H7 (cell line): ENCODE measurements at places on chromosomes 6 and 20.

DNA sequence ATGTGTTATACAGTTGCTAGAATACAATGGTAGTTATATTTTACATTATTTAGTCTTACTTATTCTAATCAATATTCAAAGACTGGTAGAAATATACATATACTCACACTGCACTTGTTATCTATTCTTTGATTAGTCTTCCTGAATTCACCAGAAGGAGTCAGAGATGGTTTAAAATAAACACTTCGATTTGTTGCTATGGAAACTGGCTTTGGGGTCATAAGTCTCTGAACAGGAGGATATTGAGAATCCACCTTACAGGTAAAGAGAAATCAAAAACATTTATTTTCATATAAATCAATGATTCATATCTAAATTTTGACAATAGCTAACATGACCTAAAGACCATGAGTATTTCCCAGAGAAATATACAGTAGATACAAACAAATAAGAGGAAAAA is 41.6 kb downstream of the NUP153 start:
- DNase-seq: no peak

GRCh38 chr6:113776998-113777397 is 80.1 kb upstream of the MARCKS start:
- peak; percentile 28 for DNase-seq

DNA sequence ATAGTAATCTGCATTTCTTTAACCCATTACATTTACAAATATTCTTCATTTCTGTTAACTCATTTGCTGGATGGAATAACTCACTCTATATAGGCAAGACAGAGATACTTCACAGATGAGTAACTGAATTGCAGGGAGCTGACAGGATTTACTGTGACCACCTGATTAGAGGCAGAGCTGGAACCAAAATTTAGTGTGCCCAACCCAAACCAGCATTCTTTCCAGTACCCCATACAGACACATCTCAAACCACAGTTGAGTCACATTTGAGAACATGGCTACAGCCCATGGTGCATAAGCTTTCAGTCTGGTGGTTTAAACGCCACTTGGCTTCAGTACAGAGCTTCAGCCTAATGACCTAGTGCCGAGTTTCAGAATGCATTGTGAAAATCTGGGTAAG is 138.4 kb upstream of the TENT5A start:
- DNase-seq: no peak

DNA sequence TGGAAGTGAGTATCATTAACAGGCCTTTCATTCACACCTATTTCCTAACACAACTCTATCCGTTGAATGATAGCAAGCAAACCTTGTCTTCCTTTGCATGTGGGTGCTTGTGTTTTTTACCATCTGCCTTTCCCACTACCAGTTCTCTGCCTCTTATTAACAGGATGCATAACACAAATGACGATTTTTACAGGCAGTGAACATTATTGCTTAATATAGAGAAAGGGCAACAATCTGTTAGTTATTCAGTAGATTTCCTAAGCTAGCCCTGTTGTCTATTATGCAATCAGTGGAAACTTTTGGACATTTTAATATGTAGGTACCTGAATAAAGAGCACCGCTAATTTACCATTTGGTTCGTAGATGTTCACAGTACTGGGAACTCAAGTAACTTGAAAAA is 348.8 kb upstream of the PLCB4 start:
- no peak for DNase-seq

DNA sequence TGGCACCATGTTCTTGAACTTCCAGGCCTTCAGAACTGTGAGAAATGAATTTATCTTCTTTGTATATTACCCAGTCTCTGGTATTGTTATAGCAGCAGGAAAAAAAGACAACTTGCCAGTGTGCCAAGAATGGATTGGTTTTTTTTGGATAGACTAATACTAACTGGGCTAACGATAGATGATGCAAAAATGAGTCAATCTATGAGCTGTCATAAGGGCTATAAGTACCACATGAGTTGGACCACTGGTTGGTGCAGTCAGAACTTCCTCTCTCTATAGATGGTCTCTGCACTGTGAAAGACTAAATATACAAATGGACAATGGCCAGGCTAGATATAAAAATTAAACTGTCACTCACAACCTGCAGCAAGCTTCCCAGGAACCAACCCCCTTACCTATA is 87.6 kb upstream of the COL21A1 start:
- DNase-seq: no peak

- DNase-seq: no peak
These were observed 295.1 kb upstream of the ZNF337 start for GRCh38 chr20:25991756-25992130.

DNA sequence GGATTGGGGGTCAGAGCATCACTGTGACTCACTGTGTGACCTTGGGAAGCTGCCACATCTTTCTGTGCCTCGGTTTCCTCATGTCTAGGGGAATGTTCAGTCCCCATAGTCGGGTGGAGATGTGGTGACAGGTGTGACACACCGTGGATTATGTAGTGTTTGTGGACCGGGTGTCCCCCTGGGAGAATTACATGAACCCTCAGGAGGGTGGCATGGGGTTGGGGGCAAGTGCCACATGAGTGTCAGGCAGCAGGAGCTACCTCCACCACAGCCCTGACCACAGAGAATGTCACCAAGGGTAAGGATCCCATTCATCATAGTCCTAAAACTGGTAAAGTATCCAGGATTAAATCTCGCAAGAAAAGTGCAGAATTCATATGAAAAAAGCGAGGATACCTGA is 23.2 kb downstream of the SUN5 start:
- no peak for DNase-seq

DNA sequence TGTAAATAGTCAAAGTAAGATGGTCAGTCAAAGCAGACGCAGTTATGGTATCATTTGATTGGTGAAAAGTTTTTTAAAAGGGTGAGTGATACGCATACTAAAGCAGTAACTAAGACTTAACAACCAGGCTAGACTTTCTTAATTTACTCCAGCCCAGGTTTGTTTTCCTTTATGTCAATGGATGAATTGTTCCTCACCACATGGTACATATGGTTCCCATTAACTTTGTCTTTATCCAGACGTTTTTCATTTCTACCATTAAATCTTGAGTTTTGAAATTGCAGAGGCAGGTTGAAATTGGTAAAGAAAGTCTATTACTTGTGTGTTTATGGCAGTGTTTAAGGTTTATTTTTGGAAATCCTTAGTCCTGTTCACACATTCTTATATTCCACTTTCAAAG is 98.5 kb upstream of the SCGN start:
- DNase-seq: no peak

- no peak for DNase-seq
These were observed 48.5 kb upstream of the CCDC167 start for GRCh38 chr6:37548067-37548674.

DNA sequence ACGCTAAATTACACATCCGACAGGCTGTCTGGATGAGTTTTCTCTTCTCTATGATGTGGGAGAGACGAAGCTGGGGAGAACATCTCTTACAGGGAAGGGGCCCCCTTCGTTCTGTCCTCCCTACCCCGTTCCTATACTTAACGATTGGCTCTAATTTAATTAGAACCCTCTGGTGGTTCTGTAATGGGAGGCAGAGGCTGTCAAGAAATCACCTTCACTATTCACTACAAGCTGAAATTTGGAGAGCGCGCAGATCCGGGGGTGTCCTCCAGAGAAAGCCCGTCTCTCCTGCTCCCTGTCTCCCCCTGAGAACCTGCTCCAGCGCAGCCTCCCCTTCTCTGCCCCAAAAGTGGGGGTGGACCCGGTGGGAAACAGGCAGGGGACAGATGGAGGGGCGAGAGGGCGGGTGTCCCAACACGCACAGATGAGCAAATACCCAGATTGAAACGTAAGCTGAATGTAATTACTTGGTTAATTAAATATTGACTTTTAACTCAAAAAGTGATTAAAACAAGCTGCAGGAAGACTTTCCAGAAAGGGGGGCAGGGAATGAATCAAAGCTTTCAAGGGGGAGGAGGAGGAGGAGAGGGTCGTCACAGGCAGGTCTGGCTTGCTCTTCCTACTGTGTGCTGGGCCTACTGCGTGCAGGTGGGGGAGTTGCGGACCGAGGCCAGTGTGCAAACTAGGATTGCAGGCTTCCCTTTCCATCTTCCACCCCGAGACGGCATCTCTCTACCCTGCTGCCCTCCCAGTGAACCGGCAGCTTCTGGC is 1.3 kb downstream of the SULF2 start:
- peak; percentile 56 for DNase-seq

DNA sequence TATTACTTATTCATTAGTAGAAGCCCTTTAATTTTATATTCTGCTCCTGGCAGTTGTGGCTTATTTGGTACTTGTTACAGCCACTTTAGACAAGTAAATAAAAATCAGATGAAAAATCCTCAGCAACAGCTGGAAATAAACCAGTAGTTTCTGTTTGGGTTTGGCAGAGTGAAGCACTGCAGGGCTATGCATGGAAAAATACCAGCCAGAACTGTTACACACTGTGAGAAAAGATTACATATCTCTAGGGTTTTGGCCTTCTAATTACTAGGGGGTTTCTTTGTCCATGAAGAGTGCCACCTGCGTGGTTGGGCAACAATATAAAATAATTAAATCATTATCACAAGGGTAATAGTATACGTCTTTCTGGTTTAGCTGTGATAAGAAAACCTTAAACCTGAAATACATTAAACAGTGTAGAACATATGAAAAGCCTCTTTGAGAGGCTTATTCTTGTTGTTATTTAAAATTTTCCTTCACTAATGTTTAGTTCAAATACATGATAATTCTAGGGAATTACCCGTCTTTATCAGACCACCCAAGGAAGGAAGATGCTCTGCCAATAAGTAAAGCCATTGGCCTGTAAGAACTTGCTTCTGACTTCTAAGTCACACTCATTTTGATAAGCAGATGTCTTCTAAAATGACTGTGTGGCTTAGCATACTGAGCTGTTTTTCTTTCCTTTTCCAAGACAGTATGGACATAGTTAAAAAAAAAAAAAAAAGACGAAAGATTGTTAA is 320.0 kb upstream of the FLRT3 start:
- no peak for DNase-seq

DNA sequence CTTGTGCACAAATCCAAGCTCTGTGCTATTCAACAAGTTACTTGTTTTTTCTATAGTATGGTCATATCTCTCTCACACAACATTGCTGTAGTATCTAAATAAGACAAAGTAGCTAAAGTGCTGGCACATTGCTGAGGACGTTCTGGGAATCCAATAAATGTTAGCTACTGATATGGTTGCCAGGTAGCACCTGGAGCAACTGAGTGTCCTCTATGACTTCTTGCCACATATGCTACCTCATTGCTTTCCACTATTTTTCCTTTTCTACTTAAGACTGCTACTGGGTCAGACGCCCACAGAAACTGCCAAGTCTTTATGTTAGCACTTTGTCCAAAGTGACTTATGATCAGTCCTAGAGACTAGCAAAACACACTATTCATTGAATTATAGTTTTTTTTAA is 85.3 kb downstream of the SYCP2 start:
- no peak for DNase-seq

DNA sequence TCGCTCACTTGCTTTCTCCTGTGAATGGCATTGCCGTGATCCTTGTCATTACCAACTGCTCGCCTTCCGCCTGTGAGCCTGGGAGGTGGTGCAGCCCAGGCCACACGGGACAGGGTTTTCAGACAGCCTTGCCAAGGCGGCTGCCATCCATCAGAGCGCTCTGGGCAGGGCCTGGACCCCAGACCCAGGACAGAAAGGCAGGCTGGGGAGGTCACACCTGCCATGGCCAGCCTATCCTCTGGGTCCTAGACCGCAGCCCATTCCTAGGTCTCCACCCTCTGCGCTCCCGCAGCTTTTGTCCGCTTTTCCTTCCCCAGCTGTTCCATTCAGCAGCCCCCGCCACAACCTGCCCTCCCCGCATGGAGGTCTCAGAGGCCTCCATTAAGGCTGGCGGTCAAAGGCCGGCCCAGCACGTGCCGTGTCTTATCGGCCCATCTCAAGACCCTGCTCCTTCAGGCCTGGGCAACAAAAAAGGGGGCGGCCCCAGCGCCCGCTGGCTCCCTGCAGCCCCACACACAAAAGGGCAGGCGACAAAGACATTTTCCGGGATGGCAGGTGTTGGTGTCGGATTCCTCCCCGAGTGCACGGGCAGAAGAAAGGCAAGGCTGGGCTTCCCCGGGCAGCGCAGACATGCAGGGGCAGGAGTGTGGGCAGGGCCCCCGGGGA is 28.1 kb downstream of the INSM1 start:
- DNase-seq: peak; percentile 85

GRCh38 chr6:88246654-88247053 is 80.5 kb upstream of the CNR1 start:
- DNase-seq: no peak

GRCh38 chr6:32854376-32855178 is 585 bp downstream of the PSMB9 start:
- DNase-seq: peak; percentile 63

GRCh38 chr6:85747666-85748065 is 105.0 kb upstream of the SYNCRIP start:
- DNase-seq: no peak

DNA sequence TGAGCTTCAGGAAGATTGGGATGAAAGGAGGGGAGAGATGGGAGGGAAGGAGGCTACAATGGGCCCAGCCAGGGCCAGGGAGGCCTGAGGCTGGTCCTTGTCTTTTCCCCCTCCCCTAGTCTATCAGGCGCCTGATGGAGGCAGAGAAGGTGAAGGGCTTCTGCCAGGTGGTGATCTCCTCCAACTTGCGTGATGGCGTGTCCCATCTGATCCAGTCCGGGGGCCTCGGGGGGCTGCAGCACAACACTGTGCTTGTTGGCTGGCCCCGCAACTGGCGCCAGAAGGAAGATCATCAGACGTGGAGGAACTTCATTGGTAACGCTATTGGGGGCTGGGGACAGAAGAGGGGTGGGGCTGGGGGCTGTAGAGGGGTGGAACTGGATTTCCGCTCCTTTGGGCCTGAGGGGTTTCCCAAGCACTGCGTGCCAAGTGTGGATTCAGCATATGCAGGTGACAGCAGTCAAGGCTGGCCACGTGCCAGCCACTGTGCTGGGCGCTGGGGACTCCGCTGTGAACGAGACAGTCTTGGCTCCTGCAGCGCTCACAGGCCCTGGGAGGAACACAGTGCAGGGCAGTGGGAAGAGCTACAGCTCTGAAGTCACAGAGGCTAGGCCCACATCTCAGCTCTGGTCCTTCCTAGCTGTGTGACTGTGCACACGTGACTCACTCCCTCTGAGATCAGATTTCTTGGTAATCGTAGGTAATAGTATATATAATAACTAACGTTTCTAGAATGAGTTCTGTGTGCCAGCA is 22.7 kb downstream of the SLC12A5 start:
- DNase-seq: no peak

DNA sequence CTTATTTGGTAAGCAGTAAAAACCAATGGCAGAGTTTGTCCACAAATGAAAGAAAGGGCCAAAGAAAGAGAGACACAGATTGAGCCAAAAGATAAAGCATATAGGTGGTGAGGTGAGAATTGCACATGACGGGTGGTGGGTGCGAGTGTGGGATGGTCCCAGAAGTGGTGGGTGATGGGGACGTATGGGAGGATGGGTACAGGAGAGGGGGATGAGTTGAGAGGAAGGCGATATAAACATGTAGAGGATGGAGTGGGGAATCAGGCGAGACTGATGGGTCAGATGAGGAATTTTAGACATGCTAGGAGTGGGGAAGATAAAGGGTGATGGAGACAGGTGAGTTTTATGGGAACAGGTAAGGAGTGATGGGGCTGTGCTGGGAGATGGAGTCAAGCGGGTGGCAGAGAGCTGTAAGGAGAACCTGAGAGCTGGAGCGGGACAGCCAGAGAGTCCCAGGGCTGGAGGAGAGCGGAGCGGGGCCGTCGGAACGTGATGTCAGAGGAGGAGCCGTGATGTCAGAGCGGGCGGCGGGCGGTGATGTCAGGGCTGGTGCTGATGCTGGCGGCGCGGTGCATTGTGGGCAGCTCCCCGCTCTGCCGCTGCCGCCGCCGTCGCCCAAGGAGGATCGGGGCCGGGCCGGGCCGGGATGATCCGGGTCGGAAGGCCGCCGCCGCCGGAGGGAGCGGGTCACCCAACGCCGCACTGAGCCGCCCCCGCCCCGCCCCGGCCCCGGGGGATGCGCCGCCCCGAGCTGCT is at the start of gene TTBK1:
TSS of gene TTBK1 (plus strand) at position 574 of the 756 bp plus-strand sequence. CDS start 3,180 bp downstream, outside the sequence.
- no peak for DNase-seq
